ENCODE measurements at places on chromosomes 6 and 20. TPM values are rescaled to one million over a fixed set of nuclear protein-coding genes. Genes with fewer than 3 reads are reported as not detected.

ADGB gene
- total RNA-seq: not detected

TUBB2B gene
- 11.0 TPM for total RNA-seq

SLC26A8 gene
- not detected for total RNA-seq

LRP11 gene
- total RNA-seq: 67.0 TPM

FABP7 gene
- total RNA-seq: not detected

RIMS1 gene
- not detected for total RNA-seq

PI16 gene
- not detected for total RNA-seq

PCMTD2 gene
- total RNA-seq: 56.9 TPM

CRISP3 gene
- not detected for total RNA-seq

PCK1 gene
- total RNA-seq: not detected

VWA7 gene
- not detected for total RNA-seq

OR2J3 gene
- not detected for total RNA-seq

USP49 gene
- total RNA-seq: 1.7 TPM

KCNB1 gene
- total RNA-seq: not detected

DUSP15 gene
- not detected for total RNA-seq

FAM217A gene
- not detected for total RNA-seq

CNKSR3 gene
- 6.1 TPM for total RNA-seq

KCNK16 gene
- not detected for total RNA-seq

CDH26 gene
- total RNA-seq: not detected

RSPO3 gene
- total RNA-seq: not detected

CLPSL2 gene
- not detected for total RNA-seq

ZSWIM1 gene
- 12.2 TPM for total RNA-seq

PPP1R3D gene
- 3.5 TPM for total RNA-seq

TNNC2 gene
- not detected for total RNA-seq

LY6G6D gene
- total RNA-seq: not detected

WFDC10B gene
- total RNA-seq: not detected

SKIC2 gene
- total RNA-seq: 85.6 TPM

SLC22A7 gene
- not detected for total RNA-seq

PPIL1 gene
- total RNA-seq: 30.0 TPM

TPX2 gene
- total RNA-seq: 108 TPM

LHFPL5 gene
- not detected for total RNA-seq

SNHG17 gene
- 15.2 TPM for total RNA-seq

BPIFB1 gene
- total RNA-seq: not detected

IRAK1BP1 gene
- 3.2 TPM for total RNA-seq

FILIP1 gene
- total RNA-seq: not detected

PLAGL2 gene
- total RNA-seq: 5.1 TPM

TBCC gene
- total RNA-seq: 55.6 TPM

NKAIN2 gene
- not detected for total RNA-seq

SNAI1 gene
- 2.0 TPM for total RNA-seq

HLA-DRA gene
- total RNA-seq: not detected

CCDC170 gene
- 0.29 TPM for total RNA-seq

PNLDC1 gene
- total RNA-seq: 0.18 TPM

RIPOR3 gene
- total RNA-seq: 0.35 TPM

F13A1 gene
- total RNA-seq: not detected

PREX1 gene
- 20.0 TPM for total RNA-seq

C20orf144 gene
- total RNA-seq: not detected

ATP9A gene
- total RNA-seq: 3.2 TPM

QKI gene
- 76.4 TPM for total RNA-seq

XKR7 gene
- not detected for total RNA-seq

VSTM2L gene
- 12.9 TPM for total RNA-seq

MYH7B gene
- total RNA-seq: not detected

BHLHE23 gene
- not detected for total RNA-seq

NKX2-2 gene
- total RNA-seq: not detected
